ENCODE measurements at places on chromosomes 2 and 18.

GRCh38 chr2:10286216-10287037 is 16.3 kb upstream of the HPCAL1 start:
- DNase-seq, result no peak

GRCh38 chr18:4060427-4061281 is 394.5 kb downstream of the DLGAP1 start:
- no peak for DNase-seq

- no peak for DNase-seq
These were observed 35.8 kb upstream of the DYSF start for GRCh38 chr2:71417300-71418202.

DNA sequence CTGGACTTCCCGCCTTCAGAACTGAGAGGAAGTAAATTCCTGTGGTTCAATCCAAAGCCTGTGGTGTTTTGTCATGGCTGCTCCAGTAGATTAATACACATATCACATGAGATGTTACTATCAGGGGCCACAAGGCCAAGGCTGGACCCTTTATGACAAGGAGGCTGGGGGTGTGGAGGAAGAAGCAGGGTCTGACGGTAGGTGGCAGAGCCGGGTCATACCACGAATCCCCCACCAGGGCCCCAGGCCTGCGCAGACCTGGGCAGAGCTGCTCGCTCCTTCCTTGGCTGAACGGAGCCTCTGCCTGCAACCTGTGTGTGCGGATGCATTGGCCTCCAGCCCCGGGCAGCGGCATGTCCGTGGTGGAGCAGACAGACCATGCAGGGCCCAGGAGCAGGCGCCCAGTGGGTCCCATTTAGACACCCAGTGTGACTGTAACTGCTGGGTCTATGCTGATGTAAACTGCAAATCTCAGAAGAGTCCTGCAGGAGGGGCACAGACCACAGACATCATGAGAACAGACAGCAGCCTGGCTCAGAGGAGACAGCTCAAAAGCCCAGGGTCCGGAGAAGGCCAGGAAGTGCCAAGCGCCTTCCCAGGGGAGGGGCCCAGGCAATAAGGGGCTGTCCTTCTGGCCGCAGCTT is 155.2 kb downstream of the PXDN start:
- no peak for DNase-seq

DNA sequence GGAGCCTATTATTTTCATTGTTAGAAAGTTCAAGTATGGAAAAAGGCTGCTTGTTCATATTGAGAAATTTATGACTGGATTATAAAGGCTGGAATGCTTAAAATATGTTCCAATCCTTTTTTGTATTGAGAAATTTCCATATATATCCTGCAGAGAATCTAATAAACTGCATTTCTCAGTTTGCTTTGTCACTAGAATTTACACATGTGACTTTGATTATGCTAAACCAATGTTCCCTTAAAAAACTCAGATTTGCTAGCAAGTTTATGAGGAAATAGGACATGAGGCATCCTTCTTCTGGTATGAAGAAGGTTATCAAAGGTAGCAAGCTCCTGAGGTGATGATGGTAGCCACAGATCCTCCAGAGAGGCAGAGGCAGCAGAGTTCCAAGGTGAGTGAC is 29.2 kb upstream of the DSEL start:
- peak; percentile 14 for DNase-seq

DNA sequence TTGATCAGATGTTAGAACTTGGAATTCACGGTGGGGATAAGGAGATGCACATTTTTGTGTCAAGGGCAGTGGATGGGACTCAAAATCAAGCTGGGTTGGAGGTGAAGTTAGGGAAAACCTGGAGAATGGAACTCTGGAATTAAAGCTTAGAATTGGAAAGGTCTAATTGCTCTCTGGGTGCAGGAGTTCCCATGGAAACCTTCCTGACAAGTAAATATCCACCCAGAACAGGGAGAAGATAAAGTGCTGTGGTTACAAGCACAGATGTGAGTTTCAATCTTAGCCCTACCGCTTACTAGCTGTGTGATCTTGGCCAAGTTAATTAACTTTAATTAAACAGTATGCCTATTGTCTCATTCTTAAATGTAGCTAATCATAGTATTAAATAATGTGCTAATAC is 71.3 kb upstream of the TCF7L1 start:
- no peak for DNase-seq

DNA sequence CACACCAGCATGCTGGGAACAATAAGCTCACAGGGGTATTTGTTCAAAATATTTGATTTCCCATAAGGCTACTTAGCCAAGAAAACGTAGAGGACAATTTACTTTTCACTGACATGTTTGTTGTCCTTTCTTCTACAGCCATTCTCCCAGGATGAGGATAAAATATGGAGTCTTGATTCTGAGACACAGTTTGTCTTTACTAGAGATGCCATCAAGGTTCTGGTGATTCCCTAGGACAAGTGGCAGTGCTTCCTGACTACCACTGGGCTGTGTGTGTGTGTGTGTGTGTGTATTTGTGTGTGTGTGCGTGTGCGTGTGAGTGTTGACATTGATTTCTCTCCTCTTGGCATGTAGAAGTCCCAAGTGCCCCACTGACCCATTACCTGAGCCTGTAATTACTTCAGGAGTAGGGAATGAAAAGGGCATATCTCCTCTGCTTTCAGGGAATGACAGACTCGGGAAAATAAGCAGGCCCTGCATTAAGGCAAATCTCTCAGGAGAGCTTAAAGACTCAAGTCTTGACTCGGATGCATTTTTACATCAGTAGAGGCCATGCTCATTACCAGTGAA is 761.6 kb downstream of the DCC start:
- DNase-seq, result no peak

- no peak for DNase-seq
These were observed 199.0 kb upstream of the ERBB4 start for GRCh38 chr2:212737392-212738172.

GRCh38 chr18:55268628-55269275 is 309.5 kb upstream of the CCDC68 start:
- no peak for DNase-seq

DNA sequence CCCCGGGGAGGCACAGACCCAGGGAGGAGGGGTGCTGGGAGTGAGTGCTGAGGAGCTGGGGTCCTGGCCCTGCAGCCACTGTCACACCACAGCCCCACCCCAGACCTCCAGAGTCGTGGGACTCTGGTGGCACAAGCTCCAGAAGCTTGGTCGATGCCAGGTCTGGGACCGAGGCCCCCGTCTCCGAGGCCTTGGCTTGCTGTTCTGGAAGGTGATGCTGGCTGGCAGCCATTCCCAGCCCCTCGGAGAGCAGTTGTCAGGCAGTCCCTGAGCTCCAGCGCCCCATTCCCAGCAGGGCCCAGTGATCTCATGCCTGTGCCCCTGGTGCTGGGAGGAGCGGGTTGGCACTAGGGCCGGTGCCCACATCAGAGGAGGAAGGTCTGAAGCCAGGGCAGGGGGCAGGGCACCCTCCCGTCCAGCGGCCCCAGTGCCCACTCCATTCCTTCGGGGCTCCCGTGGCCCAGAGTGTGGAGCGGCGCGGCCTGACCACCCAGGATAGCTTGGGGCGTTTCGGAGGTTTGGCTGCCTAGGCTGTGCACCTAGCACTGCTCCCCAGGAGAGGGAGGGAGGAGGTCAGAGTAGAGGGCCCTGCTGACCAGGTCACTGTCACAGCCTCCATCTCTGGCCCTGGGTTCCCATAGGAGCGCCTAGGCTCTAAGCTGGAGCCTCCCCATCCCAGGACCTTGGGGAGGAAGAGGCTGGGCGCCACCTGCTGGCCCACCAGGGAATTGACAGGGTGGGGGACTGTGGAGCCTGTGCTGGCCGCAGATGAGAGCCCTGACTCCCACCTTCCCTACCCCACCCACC is 16.8 kb upstream of the ALPI start:
- DNase-seq, result no peak
